ENCODE measurements at places on chromosomes 3 and 15.

- no peak for DNase-seq
Measured at GRCh38 chr3:152019508-152019907, 146.1 kb downstream of the SUCNR1 start.

GRCh38 chr3:54713455-54713854, 214.4 kb downstream of the LRTM1 start:
- DNase-seq = no peak

DNA sequence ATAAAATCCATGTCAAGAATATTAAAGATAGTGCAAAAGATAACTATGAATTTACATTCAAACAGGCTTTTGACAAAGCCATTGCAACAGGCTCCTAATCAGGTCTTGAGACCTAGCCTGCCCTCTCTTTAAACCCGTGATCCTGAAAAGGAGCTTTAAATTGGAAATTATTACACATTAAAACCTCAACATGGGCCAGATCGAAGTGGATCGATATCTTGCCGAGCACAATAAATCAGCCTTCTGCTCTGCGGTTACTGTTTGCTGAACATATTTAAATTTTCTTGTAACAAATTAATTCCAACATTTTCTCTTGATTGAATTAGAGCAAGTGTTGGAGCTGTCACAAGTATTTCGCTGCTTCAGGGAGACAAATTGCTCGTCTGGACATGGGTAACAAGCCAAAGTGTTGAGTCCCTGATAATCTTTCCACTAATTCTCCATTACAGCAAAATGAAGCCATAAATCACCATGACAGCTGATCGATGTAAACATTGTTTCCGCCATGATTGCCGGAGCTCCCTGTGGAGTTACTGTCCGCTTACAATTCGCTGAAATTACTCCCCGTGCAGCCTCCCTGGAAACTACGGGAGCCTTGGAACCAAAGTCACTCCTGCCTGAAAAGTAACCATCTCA, 47.6 kb downstream of the SHOX2 start:
- peak; percentile 37 for DNase-seq

- DNase-seq = no peak
Measured at GRCh38 chr15:78977591-78978347, 32.9 kb upstream of the CTSH start.

All from NCI-H774 (cell line).